ENCODE measurements at places on chromosomes 6 and 20.

- no peak for DNase-seq
Measured at GRCh38 chr6:36076178-36077063, 48.8 kb downstream of the MAPK14 start.

DNA sequence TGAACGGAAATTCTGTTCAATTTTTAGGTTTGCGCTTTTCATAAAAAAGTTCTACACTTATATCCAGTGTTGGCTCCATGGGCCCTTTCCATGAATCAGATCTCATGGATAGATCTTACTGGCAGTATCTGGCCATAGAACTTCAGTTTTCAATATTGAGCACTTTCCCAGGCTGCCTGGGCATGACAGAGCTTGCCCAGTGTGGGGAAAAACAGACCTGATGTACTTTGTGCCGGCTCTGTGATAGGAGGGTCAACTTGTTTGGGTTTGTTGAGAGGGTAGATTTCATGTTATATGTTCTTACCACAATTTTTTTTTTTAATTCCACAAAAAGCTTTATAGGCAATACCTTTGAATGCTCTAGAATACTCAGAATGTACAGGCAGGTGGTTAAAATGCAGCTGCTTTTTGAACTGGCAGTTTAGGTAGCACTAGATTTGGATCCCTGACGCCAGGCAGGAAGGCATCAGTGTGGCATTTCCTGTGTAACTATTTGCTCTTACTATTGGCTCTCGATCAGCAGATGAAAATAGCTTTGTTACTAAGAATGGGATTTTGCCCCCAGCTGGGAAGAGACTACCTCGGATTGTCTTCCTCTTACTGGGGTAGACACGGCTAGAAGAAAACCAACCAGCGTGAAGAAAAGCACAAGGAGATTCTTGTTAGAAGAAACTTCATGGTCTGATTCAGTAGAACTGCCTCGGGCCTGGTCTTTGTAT, 404.9 kb upstream of the SOX4 start:
- DNase-seq, result no peak

GRCh38 chr6:104887350-104887749, 27.6 kb upstream of the HACE1 start:
- DNase-seq, result no peak

DNA sequence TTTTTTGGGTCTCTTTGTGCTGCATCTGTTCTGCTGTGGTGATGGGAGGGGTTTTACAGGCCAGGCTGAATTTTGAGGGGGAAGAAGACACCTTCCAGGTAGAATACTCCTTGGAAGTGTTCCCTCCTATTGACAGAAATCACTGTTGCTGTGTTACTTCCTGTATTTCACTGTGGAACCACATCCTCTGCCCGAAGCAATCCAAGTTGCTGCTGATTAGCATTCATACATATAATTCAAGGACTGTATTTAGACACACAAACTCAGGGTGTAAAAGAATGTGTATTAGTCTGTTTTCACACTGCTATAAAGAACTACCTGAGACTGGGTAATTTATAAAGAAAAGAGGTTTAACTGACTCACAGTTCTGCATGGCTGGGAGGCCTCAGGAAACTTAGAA, 50.6 kb upstream of the TMEM244 start:
- no peak for DNase-seq

GRCh38 chr6:152700427-152700826, 2.7 kb downstream of the MYCT1 start:
- DNase-seq, result no peak

DNA sequence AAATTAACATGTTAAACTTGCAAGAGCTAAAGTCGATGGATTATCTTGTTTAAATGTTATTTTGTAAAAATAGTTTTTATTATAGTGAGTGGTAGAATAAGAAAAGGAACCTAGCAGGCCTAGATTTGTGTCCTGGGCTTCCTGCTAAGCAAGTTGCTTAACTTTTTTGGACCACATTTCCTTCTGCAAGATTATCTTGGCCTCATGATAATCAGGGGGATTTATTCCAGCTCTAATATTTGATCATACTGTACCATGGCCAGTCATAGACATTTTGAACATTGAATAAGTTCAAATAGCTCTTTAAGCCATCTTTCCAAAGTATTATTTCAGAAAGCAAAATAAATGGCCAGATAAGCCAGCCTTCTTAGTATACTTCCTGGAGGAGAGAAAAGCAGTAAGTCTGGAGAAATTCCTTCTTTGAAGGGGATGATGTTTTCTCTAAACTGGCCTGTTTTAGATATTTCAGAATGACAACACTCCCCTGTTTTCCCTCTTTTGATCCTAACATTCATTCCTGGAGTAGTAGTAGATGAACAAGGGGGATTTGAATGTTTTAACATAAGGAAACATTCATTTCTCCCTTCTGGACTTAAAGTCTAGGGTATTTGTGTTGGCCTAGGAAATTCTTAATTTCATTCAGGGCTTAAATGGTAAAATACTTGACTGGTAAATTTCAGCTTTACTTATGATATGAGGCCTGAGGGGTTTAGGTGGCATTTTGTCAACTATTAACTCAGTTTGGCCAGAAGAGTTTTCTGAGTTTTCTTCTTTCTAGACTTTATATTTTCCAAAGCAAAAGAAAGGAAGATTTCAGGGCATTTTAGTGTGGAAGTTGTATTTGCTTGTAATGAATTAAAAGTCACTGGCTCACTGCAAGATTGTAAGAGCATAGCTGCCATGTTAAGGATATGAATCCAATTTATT, 108.8 kb upstream of the SCGN start:
- no peak for DNase-seq

- no peak for DNase-seq
Measured at GRCh38 chr6:31763619-31763940, 1.1 kb downstream of the SAPCD1 start.

GRCh38 chr6:107574856-107575255, 84.9 kb downstream of the SOBP start:
- no peak for DNase-seq

GRCh38 chr6:39610221-39610620, 115.0 kb downstream of the KIF6 start:
- no peak for DNase-seq

- DNase-seq, result no peak
Measured at GRCh38 chr6:24139639-24140038, 13.6 kb downstream of the NRSN1 start.

DNA sequence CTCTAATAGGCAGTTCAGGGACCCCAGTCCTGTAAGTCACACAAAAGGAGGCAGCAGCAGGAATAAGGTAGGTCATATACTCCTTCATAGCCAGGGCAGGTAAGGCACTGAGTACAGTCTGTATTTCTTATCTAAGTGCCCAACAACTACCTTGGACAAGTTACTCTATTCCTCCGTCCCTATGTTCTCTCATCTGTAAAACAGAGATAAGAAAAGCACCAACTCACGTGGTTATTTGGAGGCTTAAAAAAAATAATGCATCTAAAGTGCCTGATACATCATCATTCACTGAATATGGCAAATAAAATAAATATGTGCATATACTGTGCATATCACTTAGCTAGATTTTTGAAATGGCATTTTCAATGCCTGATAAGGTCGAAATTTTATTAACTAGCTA, 298.1 kb upstream of the CDYL start:
- no peak for DNase-seq

Measured in GF-D8 (cell line).